ENCODE measurements at places on chromosomes 13 and 19.

- no peak for DNase-seq
Observed at GRCh38 chr13:90329641-90330040, 1017.8 kb upstream of the MIR17HG start.

DNA sequence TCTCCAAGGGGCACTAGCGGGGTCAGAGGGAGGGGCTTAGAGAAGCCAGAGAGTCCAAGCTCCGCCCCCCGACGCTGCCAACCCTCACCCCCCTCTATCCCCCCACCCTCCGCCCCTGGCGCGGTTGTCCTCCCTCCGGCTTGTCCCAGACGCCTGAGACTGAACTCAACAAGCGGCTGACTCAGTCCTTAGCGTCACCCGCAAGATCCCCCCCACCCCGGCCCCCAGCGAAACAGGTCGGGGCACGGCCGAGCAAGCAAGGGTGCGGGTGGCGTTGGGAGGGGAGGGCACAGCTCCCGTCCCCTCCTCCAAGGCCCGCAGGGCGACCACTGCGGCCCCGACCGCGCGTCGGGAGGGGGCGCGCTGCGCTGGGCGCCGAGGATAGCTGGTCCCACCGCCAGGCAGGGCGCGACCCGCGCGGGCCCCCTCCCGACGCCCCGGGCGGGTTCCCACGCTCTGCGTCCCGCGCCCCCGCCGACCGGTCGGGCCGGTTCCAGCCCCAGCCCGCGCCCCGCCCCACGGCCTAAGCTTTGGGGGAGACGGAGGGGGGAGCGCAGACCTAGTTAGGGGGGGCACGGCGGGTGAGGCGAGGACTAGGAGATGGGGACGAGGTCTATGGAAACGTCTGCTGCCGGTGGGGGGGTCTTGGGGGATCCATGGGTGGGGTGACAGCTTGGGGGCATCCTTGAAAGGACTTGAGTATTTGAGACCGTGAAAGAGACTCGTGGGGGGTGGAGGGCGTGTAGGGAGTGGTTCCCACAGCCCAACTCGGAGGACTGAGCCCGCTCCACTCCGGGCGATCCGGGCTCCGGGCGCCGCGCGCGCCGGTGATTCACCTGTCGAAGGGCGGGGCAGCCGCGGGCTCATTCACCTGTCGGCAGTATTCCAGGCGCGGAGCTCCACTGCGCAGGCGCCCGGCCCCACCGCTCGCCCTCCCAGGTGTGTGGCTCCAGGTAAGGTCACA lies 5.1 kb downstream of the NOTCH3 start:
- no peak for DNase-seq

- DNase-seq = no peak
Observed at GRCh38 chr13:104831831-104832230, 1703.6 kb downstream of the EFNB2 start.

DNA sequence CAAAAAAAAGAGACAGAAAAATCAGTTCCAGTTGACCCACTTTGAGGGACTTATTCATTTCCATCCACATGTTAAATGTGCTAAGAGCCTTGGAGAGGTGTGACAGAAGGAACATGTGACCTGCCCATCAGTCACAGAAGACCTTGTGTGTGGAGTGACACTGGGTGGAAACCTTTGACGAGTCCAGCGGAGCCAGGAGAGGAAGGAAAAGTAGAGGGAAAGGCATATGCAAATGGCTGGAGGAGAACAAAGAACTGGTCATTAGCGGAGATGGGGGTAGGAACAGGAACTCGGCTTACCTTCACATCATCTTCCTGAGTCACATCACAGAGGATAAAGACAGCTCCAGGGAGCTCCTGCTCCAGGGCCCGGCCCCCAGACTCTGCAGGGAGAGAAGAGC lies 2.3 kb downstream of the HSD17B14 start:
- DNase-seq = no peak

- DNase-seq = no peak
Observed at GRCh38 chr13:102970542-102970941, 95.7 kb downstream of the SLC10A2 start.

DNA sequence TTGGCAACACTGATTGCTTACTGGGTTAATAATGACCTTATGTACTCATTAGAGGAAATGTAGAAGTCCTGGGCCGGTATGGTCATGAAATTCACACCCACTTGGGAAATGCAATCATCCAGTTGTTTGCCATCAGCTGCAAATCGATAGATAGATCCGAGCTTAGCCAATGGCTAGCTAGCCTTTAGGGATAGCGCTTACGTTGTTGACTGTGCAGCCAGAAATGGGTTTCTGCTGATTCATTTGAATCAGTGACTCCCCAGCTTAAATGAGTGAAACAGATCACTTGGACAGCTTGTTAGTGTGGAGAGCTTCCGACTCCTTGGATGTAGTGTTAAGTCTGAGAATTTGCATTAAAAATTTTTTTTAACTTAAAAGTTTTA lies 11.8 kb downstream of the IL17D start:
- DNase-seq = no peak

- no peak for DNase-seq
Observed at GRCh38 chr19:2815923-2816322, 3.7 kb upstream of the ZNF554 start.

DNA sequence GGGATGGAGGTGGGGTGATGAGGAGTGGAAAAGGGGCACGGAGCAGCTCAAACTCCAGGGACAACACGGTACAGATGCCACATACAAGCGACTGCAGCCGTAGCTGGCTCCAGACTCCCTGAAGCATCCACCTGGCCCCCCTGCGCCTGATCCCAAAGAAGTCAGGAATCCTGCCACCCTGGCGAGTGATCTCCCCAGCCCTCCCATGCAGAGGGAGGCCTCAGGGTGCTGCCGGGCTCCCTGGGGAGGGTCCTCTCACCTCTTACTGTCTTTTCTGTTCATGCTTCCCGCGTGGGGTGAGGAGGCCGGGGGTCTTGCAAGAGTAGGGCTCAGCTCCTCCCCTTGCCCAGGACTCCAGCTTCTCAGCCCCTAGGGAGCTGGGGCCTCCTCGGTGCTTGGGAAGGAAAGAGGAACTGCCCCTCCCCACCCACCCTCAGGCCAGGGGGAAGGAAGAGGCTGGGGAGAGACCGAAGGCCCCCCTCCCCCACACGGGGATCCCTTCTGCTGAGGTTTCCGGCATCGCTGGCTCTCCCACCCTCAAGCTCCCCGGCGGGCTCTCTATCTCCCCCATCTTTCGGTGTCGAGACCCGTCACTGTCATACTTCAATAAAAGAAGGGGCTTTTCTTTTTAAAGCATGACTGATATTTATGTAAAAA lies at the start of gene RASGRP4:
TSS of gene RASGRP4 (minus strand) at position 410 of the 657 bp plus-strand sequence. CDS start at position 282, 128 bp downstream.
- no peak for DNase-seq

All from liver (tissue), 10 donors.